ENCODE measurements at places on chromosomes 11 and 22.
A peak's percentile ranks its signal among the peaks of the same experiment; 100 is the strongest.

- DNase-seq, result no peak
Measured at GRCh38 chr22:42151924-42152635, 21.5 kb upstream of the CYP2D6 start.

GRCh38 chr22:25942115-25942855 is 200.3 kb downstream of the MYO18B start:
- DNase-seq, result no peak

DNA sequence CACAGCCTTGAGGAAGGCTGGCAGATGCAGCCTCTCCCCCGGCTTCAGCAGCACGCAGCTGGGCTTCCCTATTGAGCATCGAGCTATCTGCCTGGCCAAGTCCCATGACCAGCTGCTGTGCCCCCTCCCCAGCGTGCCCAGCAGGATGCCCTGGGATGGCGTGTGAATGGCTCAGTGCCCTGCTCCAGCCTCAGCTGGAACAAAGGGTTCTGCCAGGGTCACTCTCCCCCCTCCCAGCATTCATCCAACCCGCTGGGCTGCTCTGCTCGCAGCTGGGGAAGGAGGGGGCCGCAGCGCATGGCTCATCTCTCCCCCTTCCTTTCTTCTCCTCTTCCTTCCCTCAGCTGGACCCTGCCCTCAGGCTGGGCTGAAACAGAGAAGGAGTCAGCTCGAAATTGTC is 14.5 kb downstream of the LRP4 start:
- DNase-seq, result peak; percentile 5

DNA sequence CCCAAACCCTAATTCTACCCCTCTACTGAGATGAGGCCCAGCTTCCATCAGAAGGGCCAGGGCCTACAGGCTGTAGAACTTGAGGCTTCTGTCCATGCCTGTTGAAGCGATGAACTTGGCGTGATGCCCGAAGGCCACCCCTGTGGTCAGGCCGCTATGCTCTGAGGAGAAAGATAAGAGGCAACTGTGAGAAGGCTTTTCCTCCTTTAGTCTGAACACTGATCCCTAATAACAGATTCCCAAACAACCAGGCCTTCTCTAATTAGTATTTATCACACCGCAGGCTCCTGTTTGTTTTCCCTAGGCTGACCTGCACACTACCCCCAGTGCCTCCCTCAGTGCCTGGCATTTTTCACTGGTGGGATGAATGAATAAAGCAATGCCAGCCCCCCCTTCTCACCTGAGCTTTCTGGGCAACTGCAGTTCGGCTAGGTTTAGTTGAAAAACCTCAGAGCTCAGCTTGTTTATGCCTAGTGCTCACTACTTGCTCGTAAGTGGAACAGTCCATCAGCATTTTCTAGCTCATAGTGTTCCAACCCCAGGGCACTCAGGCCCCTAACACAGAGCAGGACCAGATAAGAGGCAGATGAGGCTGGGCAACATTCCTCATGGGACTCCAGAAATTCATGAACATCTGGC is 15.2 kb downstream of the PRPF19 start:
- DNase-seq, result no peak

GRCh38 chr11:19660076-19660475 is 52.6 kb upstream of the NAV2 start:
- DNase-seq, result no peak
